ENCODE measurements at places on chromosomes 7 and 10.

- DNase-seq, result no peak
These were observed 9.7 kb downstream of the ZMIZ1 start for GRCh38 chr10:79078367-79079053.

- DNase-seq, result peak; percentile 89
These were observed 60.2 kb downstream of the DNAJB9 start for GRCh38 chr7:108629651-108630400.

GRCh38 chr10:22253580-22253882 lies 35.7 kb upstream of the EBLN1 start:
- DNase-seq, result no peak

GRCh38 chr7:71665716-71666115 lies 533.8 kb downstream of the GALNT17 start:
- DNase-seq, result peak; percentile 88

GRCh38 chr7:284762-285722 lies 4.9 kb upstream of the FOXL3 start:
- no peak for DNase-seq

DNA sequence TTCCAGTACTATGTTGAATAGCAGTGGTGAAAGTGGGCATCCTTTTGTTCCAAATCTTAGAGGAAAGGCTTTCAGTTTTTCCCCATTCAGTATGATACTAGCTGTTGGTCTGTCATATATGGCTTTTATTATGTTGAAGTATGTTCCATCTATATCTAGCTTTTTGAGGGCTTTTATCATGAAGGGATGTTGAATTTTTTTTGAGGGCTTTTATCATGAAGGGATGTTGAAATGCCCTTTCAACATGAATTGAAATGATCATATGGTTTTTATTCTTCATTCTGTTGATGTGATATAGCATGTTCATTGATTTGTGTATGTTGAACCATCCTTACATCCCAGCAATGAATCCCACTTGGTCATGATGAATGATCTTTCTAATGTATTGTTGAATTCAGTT lies 75.3 kb downstream of the KIF20B start:
- no peak for DNase-seq

GRCh38 chr10:113967126-113967525 lies 76.5 kb upstream of the ADRB1 start:
- no peak for DNase-seq

DNA sequence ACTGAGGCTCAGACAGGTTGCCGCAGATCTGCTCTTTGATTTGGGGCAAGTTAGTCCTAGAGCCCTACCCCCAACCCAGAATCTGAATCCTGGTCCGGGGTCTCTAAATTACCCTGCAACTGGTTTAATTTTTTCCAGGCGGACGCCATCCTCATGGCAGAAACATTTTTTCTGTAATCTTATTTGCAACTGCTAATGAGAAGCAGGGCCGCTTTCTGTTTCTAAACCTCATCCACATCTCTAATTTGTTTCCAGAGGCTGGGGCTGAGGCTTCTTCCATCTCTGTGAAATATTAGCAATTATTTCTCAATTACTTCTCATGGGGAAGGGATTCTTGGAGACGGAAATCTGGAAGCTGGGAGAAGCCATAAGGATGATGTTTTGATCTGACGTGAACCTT lies 261.6 kb downstream of the RPS24 start:
- no peak for DNase-seq

DNA sequence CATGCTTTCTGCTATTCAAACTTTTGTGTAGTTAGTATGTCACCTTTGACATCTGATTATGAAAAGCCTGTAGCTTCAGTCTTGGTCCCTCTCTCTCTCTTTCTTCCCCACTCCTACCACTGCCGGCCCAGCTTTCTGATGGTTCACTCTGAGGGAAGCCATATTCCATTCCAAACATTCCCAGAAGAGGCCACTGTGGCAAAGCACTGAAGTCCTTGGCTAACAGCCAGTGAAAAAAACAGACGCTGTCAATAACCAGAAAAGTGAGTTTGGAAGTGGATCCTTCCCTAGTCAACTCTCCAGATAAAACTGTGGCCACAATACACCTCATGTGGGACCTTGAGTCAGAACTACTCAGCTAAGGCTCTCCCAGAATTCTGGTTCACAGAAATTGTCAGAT lies 950.7 kb upstream of the PHF14 start:
- peak; percentile 11 for DNase-seq

GRCh38 chr7:36982766-36983165 lies 258.5 kb upstream of the AOAH start:
- DNase-seq, result no peak

- DNase-seq, result no peak
These were observed 94.8 kb downstream of the CCDC71L start for GRCh38 chr7:106566196-106566595.

GRCh38 chr10:71184421-71184820 lies 27.9 kb upstream of the UNC5B start:
- DNase-seq, result no peak

- DNase-seq, result no peak
These were observed 466.3 kb downstream of the ARL4A start for GRCh38 chr7:13153742-13154141.

GRCh38 chr7:117791877-117792780 lies 81.1 kb downstream of the CTTNBP2 start:
- DNase-seq, result no peak

Measured in NCI-H524 (cell line).